GM12865 (cell line): ENCODE measurements at places on chromosomes 3 and 15.

- peak; percentile 24 for DNase-seq
Measured at GRCh38 chr15:51403072-51403878, 61.8 kb downstream of the GLDN start.

DNA sequence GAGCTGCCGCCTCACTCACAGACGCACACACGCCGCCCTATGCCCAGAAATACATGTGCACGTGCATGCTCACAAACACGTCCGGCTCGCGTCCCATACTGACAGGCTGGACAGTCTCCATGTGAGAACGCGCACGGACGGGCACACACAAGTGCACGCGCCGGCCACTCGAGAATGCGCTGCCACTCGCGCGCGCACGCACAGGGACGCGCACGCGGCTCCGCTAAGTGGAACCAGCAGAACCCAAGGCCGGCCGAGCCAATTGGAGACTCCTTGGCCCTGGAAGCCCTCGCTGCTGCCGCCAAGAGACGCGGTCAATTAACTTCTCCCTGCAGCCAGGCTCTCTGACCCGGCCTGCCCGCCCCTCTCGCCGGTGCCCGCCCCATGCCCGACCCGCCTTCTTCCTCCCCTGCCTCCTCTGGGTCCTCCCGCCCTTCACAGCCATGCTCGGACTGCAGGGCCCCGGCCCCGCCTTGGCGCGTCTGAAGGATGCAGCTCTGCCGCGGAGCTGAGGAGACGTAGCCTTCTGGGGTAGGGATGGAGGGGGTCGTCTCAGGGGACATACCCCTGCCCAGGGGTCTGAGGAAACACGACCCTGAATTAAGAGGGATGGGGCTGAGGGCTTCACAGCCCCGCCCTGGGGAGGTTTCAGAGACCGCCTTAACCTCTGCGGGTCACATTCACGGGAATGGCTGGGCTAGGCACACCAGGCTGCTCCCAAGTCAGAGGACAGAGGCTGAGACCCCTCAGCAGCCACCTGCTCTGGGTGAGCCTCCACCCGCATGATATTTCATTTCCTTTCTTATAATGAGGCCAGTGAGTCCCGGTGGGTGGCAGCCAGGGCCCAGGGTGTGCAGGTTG is 15.0 kb downstream of the PTH1R start:
- peak; percentile 40 for DNase-seq

- no peak for DNase-seq
Measured at GRCh38 chr15:53786401-53786800, 26.9 kb upstream of the WDR72 start.

- no peak for DNase-seq
Measured at GRCh38 chr15:63190769-63191649, 1.6 kb downstream of the RAB8B start.

GRCh38 chr15:91498046-91498748 is 355.3 kb upstream of the SLCO3A1 start:
- DNase-seq, result no peak

GRCh38 chr15:73996939-73997338 is 2.4 kb downstream of the PML start:
- DNase-seq, result peak; percentile 77

DNA sequence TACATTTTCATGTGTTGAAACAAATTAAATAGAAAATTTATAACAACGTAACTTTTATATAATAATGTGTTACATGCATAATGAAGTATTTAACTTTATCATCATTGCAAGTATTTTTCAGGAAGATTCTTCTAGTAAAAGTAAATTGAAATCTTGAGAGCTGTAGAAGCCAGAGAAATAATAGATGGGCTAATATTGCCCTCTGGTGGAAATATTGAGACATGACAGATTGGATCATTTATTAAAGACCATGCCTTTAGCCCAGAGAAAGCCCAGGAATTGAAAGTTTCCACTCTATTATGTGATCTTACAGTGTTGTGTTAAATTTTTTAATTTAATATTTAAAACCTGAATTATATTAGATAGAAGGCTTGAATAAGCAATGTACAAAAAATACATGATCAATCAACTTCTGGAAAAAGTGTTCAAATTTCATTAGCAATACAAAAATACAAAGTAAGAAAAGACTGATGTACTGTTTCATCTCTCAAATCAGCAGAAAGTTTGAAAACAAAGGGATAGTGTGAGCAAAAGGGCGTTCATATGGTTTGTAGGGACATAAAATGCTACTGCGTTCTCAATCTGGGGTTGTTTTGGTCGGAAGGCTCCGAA is 52.7 kb upstream of the SPTSSB start:
- DNase-seq, result peak; percentile 26

GRCh38 chr3:153232851-153233271 is 70.8 kb downstream of the RAP2B start:
- no peak for DNase-seq

DNA sequence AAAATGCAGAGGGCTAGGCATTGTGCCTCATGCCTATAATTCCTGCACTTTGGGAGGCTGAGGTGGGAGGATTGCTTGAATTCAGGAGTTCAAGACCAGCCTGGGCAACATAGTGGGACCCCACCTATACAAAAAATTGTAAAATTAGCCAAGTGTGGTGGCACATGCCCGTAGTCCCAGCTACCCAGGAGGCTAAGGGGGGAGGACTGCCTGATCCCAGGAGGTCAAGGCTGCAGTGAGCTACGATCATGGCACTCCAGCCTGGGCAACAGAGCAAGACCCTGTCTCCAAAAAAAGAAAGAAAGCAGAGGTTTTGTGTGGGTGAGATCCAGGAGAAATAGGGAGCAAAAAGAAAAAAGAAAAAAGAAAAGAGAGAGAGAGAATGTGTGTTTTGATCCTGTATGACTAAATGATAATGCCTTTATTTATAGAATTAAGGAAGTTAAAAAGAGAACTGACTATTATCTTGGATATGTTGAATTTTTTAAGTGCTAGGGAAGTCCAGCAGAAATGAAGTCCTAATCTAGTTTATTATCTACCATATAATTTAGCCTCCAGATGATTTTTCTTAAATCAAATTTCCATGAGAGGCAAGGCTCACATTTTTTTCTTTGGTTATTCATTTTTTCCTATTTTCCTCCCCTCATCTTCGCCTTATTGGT is 4.8 kb downstream of the TTBK2 start:
- DNase-seq, result no peak

- no peak for DNase-seq
Measured at GRCh38 chr3:16671690-16672089, 66.5 kb upstream of the DAZL start.

DNA sequence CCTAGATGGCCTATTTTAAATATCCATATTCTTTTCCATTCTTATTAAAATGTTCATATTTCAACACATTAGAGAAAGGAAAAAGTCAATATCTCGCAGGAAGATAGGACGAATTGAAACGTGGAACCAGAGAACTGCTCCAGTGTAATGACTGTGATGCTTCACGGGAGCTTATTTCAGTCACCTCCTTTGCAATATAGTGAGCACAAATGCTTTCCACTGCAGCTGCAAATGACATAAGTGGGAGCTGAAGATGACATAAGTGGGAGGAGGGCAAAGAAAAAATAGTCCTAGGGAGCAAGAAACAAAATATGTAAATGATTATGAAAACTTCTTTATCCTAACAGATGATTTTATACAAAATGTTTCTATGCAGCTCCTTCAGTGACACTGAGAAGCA is 324.1 kb downstream of the ZNF385D start:
- no peak for DNase-seq
